Mononuclear cell (primary cell): ENCODE measurements at places on chromosomes 6 and 20. TPM values are rescaled to one million over a fixed set of nuclear protein-coding genes. Genes with fewer than 3 reads are reported as not detected.

CCDC170 gene
- total RNA-seq: 1.2 TPM

GATA5 gene
- not detected for total RNA-seq

RRAGD gene
- 6.8 TPM for total RNA-seq

TIAM2 gene
- 2.8 TPM for total RNA-seq

CALHM6 gene
- total RNA-seq: 19.7 TPM

LY6G6F gene
- 7.7 TPM for total RNA-seq

OOEP gene
- total RNA-seq: not detected

CDH26 gene
- 0.73 TPM for total RNA-seq

DEF6 gene
- total RNA-seq: 80.1 TPM

IL17A gene
- not detected for total RNA-seq

PRL gene
- not detected for total RNA-seq
